ENCODE measurements at places on chromosomes 1 and 21. TPM values are rescaled to one million over a fixed set of nuclear protein-coding genes. Genes with fewer than 3 reads are reported as not detected.

The KCNJ15 gene
- 0.25 TPM for total RNA-seq

The GJA9 gene
- total RNA-seq, result 0.07 TPM

The CFHR4 gene
- total RNA-seq, result not detected

The MNDA gene
- total RNA-seq, result not detected

The RNU1-1 gene
- not detected for total RNA-seq

The NMNAT2 gene
- total RNA-seq, result 0.47 TPM

The HCN3 gene
- total RNA-seq, result 6.4 TPM

The HHAT gene
- 1.7 TPM for total RNA-seq

The IRF6 gene
- 0.16 TPM for total RNA-seq

The CXADR gene
- total RNA-seq, result 12.0 TPM

The EFNA1 gene
- 28.5 TPM for total RNA-seq

The SPATA1 gene
- total RNA-seq, result 1.3 TPM

The FMO4 gene
- total RNA-seq, result 0.45 TPM

The RUNX3 gene
- total RNA-seq, result 6.8 TPM

The CTNNBIP1 gene
- total RNA-seq, result 10.9 TPM

The PDPN gene
- not detected for total RNA-seq

The PSMG1 gene
- 95.0 TPM for total RNA-seq

The KIF21B gene
- 2.6 TPM for total RNA-seq

The PLA2G4A gene
- total RNA-seq, result 7.4 TPM

The RGS4 gene
- total RNA-seq, result not detected

The ETNK2 gene
- total RNA-seq, result 5.6 TPM

The MECR gene
- total RNA-seq, result 18.0 TPM

The SLC35F3 gene
- 5.4 TPM for total RNA-seq

The ADGRL4 gene
- total RNA-seq, result not detected
